RKO (cell line): ENCODE measurements at places on chromosomes 7 and 10.

DNA sequence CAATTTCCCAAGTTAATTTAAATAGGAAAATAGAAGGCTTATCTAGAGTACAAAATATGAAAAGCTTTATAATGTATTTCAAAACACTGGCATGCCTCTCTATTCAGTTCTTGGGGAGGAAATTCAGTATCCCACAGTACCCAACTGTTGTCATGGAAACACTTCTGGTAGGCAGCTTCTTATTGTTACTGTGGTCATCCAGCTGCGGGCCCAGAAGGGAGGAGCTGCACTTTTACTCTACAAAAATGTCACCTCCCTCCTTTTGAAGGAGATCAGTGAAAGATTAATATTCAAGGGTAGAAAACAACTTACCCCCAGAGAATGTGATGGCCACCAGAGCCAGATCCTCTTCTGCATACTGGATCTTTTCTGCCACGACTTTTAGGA lies 202.8 kb downstream of the RAPGEF5 start:
- DNase-seq = no peak

- DNase-seq = no peak
Measured at GRCh38 chr7:106317971-106318370, 33.2 kb upstream of the NAMPT start.

DNA sequence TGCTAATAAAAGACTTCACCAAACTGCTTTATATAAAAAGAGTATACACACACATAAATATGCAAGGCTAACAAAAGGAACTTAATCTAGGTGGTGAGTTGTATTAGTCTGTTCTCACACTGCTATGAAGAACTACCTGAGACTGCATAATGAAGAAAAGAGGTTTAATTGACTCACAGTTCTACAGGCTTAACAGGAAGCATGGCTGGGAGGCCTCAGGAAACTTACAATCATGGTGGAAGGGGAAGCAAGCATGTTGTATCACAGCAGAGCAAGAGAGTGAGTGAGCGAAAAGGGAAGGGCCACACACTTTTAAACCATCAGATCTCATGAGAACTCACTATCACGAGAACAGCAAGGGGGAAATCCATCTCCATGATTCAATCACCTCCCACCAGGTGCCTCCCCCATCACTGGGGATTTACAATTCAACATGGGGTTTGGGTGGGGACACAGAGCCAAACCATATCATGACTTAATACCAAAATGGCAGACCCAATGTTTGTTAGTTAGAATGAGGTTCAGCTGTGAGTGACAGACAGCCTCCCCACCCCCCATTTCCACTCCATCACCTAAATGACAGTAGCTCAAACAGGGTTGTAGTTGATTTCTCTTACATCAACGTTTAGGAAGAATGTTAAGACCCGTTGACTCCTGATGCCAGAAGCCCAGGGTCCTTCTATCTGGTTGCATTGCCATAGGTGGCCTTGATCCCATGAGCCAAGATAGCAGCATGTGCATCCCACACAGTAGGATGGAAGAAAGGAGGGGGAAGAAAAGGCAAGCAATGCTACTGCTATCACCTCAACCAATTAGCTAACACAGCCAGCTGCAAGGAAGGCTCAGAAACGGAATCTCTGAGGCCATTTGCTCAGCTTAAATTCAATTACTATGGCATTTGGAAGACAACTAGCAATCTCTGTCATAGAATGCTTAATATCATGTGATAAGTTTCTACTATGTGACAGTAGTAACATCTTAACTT lies 77.0 kb downstream of the CCDC71L start:
- no peak for DNase-seq

DNA sequence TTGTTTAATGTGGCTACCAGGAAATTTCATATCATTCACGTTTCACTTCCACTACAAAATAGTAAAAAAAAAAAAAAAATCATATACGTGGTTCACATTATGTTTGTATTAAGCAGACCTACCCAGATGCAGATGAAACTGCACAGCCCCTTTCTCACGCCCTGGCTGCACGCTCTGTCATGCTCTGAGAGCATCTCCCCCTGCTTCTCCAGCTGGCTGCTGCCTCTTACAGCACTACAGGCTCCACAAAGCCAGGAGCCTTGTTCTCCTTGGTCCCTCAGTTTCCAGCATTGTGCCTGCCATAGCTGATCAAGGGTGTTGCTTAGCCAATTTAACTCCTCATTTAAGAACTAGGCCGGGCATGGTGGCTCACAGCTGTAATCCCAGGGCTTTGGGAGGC lies 6.9 kb upstream of the GPNMB start:
- DNase-seq = no peak

- DNase-seq = no peak
Measured at GRCh38 chr7:107236862-107237261, 68.1 kb downstream of the HBP1 start.

DNA sequence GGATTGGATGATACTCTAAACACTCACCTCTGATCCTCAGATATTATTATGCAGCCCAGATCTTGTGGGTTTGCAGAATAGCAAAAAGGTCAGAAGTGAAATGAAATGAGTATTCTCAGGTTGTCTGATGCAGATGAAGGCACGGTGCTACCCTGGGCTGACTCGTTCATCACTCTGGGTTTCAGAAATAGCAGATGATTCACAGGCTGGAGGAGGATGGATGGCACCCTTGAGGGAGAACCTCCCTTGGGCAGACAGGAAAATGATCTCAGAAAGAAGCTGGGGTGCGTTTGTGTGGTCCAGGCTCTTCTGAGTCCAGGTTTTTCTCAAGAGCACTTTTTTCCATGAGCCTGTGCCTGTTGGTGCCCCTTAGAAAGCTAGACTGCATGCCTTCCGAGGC lies 515.8 kb upstream of the MKI67 start:
- DNase-seq = no peak

GRCh38 chr7:11786186-11786585 lies 45.8 kb downstream of the THSD7A start:
- DNase-seq = no peak

- DNase-seq = peak; percentile 97
Measured at GRCh38 chr10:119892188-119893065, at the start of gene SEC23IP. TSS of gene SEC23IP (plus strand) at chr10:119892730. CDS start at chr10:119892783, 53 bp downstream.

DNA sequence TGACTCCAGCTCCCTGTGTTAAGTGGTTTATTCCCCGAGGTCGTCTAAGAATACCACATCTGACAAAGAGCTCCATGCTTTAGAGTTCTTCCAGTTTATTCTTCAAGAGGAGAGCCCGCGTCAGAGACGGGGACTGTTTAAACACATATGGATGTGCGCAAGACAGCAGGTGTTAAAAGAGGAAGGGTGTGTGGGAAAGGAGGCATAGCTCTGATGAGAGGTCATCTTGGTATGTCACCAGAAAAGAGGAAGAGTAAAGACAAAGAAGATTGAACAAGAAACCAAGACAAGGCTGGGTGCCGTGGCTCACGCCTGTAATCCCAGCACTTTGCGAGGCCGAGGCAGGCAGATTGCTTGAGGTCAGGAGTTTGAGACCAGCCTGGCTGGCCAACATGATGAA lies 258.7 kb downstream of the CCDC3 start:
- DNase-seq = no peak

- DNase-seq = no peak
Measured at GRCh38 chr7:50409856-50410745, 40.0 kb downstream of the FIGNL1 start.

DNA sequence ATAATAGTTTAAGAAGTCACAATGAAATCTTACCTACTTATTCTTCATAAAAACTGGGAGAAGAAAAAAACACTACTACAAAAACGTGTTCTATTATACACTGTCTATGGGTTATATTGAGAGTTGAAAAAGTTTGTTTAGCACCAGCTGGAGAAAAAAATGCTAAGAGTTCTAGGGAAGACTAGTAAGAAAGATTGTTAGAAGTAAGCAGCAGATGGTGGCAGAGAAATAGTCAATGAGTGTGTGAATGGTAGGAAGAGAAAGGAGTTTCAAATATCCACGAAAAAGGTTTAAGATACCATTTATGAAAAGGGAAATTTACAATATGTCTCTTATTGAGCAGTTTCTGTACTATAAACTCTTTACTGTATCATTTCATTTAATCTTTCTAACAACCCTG lies 124.7 kb downstream of the NRBF2 start:
- no peak for DNase-seq

DNA sequence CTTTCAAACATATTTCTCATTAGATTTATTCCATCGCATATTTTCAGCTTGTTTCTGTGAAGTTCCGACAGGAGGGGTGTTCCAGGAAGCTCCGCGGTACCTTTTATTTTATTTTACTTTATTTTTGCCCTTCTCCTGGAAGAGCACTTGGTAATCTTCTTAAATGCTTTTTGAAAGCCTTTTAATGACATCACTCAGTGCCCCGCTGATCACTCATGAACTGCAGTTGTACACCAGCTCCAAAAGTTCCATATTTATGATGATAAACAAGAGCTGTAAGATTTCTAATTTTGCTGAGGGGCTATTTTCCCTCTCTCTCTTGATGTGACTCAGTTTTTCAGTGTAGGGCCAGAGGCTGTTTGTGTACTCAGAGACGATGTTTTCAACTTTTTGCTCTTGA lies 144.4 kb downstream of the KIAA1217 start:
- DNase-seq = no peak

DNA sequence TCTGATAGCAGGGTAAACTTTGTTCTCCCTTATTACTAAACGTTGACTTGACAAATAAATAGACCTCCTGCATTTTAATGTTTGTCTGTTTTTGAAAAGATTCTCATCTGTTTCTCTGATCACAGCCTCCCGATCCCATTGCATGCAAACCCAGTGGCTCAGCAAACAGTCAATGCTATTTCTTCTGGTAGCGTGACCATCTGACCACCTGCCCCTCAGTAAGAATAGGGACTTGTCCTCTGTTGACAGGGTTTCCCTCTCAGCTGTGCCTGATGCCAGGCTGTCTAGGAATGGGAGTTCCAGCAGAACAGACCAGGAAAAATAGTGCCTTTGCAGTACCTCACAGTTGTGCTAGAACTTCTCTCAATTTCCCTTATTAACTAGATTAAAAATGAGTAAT lies 40.7 kb upstream of the EBLN1 start:
- DNase-seq = no peak

DNA sequence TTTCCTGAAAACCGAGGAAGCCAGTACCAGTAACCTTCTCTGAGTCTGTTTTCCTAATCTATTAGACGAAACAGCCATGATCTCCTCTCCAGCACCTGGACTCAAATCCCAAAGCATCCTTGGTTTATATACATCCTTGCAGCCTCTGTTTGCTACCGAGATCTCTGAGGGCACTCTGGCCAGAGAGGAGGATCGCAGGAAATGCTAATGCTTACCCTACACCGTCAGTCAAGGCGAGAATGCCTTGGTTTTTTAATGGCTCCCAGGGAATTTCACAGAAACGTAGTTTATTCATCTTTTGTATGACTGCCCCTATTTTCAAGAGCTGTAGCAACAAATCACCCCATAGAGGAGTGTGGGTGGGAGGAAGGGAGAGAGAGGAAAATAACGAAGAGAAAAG lies 91.5 kb upstream of the CALN1 start:
- DNase-seq = no peak

DNA sequence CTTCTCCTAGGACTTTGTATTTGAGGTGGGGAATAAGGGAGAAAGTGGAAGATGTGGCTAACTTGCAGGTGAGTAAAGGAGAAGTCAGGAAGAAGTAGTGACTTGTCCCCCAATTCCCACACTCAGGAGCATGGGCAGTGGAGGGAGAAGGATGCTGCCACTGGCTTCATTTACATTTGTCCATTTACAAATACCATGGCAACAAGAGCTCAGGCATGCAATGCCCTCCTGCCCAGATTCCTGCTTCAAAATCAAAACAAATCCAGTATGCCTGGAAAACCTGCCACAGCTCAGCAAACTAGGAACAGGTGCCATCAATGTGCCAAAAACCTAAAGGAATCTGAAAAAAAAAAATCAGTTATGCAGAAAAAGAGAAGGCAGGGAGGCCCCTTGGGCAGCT lies 139.9 kb downstream of the KCNMA1 start:
- no peak for DNase-seq

DNA sequence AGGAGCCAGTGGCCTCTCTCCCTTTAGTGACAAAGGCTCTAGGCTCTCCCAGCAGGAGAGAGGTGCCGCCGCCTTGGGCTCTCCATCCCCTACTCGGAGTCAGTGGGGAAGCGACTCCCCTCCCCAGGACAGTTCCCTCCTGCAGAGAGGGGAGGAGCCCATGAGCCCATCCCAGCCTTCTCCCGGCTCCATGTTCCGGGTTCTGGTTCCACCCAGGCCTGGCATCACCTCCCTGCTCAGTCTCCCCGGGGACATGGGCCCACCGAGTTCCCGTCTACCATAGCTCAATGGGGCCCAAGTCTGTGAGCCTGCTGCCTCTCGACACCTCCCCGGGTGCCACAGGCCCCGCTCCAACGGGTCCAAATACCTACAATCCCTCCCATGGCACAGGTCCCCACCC lies 66.5 kb upstream of the DNAAF5 start:
- no peak for DNase-seq
